ENCODE measurements at places on chromosomes 11 and 22.

DNA sequence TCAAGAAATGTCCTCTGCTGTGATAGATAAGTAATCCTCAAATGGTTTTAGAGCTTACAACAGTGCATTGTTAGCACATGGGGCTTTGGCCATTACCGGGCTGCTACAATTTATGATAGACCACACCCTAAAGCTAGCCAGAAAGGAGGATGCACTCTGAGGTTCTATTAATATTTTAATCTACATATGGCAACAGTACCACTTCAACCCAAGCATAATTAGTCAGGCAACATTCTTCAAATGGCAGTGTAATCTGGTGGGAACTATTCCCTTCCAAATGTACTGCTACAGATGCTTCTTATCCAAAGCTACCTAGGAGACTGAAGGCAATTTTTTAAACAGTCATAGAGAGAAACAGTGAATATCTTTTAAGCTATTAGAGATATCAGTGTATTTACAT lies 697.6 kb downstream of the KCNA4 start:
- DNase-seq: no peak

DNA sequence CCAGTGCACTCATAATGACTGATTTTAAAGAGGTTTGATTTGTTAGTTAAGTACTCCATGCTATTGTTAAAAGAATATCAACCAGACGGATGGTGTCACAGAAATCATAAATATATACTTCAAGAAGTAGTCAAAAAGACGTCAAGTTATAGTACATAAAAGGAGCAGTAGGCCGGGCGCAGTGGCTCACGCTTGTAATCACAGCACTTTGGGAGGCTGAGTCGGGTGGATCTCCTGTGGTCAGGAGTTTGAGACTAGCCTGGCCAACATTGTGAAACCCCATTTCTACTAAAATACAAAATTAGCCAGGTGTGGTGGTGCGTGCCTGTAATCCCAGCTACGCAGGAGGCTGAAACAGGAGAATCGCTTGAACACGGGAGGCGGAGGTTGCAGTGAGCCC lies 721.7 kb downstream of the JRKL start:
- no peak for DNase-seq

- no peak for DNase-seq
These were observed 33.3 kb upstream of the KCNJ11 start for GRCh38 chr11:17421781-17422180.

DNA sequence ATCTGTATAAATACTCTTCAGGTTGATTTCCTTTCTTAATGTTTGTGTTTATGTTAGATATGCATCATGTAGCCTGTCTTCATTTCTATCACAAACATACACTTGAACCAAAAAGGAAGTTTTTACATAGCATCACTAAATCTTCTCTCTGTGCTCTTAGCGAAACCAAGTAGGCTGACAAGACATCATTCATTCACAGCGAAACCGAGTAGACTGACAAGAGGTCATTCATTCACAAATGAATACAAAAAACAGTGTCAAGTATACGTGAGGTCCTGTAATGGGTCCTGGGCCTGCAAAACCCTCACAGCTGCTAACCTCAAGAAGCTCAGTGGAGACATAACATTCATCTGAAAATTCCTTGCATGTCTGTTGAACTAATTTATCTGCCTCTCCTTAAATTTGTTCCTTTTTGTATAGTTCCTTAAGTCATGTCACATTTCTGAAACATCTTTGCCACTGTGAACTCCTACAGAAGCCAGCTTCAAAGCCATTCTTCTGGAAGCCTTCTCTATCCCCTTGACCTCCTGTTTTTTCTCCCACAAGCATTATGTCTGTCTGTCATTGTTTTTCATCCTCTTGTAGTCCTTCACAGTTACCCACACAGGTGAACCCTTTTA lies 9.8 kb upstream of the HBE1 start:
- no peak for DNase-seq

DNA sequence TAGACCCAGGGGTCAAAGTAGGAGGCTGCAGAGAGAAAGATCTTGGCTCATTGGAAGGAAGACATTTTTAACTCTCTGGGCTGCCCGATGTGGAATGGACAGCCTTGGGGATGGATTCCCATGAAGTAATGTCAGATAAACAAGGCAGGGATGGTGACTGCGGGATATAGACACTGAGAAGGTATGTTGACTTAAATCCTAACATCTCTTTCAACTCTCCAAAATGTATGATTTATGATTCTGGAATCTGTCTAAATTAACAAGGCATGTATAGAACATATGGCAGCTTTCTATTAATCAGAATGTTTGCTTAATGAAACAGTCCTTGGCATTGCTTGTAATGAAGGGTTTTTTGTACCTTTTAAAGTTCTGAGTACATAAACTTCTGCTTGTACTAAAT lies 56.1 kb upstream of the VSTM5 start:
- no peak for DNase-seq

- no peak for DNase-seq
These were observed 47.7 kb downstream of the OTOG start for GRCh38 chr11:17594686-17595192.

- DNase-seq: no peak
These were observed 626 bp upstream of the F2 start for GRCh38 chr11:46718155-46719019.

GRCh38 chr11:37092487-37092886 lies 494.5 kb upstream of the RAG2 start:
- DNase-seq: no peak

DNA sequence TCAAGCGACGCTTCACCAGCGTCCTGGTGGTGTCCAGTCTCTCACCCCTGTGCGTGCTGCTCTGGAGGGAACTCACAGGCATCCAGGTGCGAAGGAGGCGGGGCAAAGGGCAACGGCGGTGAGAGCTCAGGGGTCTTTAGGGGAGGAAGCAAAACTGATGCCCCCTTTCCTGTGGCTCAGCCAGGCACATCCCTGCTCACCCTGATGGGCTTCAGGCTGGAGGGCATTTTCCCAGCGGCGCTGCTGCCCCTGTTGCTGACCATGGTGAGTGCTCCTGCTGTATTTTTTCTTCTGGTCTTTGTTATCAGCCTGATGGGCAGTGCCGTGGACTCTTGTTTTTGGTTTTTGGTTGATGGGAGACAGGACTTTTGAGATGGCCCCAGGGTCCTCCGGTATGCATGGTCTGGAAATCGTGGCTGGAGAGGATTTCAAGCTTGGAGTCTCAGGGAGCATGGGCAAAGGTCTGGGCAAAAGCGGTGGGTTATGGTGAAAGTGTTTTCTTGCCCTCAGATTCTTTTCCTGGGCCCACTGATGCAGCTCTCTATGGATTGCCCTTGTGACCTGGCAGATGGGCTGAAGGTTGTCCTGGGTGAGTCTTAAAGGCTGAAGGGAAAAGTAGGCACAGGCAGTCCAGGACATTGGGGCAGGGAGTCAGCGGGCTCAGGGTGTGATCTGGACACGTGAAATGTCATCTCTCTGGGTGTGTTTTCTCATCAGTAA lies 695 bp downstream of the RCE1 start:
- no peak for DNase-seq

GRCh38 chr11:10540546-10540914 lies 457 bp downstream of the RNF141 start:
- DNase-seq: peak; percentile 40

- DNase-seq: no peak
These were observed 33.9 kb downstream of the ANO1 start for GRCh38 chr11:70112017-70112434.

GRCh38 chr11:107044503-107044902 lies 26.2 kb upstream of the GUCY1A2 start:
- no peak for DNase-seq

GRCh38 chr11:21105196-21105917 lies 436.0 kb downstream of the NELL1 start:
- no peak for DNase-seq

- DNase-seq: no peak
These were observed 32.6 kb downstream of the KREMEN1 start for GRCh38 chr22:29105468-29105867.

DNA sequence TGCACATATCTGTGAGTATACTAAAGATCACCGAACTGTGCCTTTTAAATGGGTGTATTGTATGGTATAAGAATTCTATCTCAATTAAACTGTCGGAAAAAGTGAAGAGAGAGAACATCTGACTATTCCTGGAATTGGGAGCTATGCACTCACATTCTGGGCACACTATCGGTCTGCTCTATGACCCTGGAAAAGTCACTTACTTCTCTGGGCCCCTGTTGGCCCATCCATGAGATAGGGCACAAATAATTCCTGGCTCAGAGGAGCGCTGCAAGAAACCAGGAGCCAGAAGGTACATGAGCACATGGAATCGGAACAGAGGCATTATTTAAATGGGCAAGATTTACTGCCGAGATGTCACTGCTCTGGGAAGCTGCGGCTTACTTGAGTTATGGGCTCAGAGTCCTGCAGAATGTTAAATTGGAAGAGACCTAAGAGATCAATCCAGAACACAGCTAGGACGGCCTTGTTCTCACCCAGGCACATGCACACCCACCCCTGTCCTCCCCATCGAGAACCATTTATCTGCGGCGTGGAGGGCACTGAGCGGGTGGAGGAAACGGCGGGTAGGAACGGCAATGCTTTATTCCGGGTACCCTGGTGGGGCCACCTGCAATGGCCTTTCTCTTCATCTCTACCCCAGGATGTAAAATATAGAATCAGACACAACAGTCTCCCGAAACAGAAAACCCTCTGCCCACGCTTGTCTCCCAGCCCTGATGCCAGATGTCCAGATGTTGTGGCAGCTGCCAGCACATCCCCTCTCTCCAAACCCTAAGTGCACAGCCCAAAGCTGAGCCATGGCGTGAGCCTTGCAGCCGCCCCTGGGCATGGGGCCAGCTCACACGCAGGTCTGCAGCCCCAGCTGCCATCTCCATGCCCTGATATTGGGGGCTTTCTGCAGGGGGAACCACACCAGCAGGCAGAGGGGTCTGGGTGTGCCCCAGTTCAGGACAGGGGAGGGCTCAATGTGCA lies 142.4 kb downstream of the DSCAML1 start:
- no peak for DNase-seq

- no peak for DNase-seq
These were observed 26.5 kb downstream of the LHFPL7 start for GRCh38 chr22:24920029-24920428.

GRCh38 chr11:71218789-71219499 lies 33.4 kb downstream of the SHANK2 start:
- no peak for DNase-seq

- no peak for DNase-seq
These were observed 20.2 kb downstream of the MYBPC3 start for GRCh38 chr11:47332303-47332711.

DNA sequence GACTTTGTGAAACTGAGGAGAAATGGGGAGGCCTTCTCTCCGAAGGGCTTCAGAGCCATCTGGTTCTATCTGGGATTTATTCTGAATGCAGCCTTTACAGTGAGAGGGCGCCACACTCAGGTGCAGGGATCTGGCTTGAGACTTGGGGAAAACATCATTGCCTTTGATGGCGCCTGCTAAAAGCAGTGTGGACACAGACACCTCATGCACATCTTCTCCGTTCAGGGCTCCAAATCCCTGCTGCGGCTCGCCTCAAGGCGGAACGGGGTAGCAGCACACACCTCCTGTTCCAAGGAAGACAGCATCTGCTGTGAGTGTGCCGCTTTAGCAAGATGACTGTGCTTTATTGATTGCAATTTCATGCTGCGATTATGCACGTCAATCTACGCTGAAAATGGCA lies 37.1 kb upstream of the OLFML1 start:
- no peak for DNase-seq

DNA sequence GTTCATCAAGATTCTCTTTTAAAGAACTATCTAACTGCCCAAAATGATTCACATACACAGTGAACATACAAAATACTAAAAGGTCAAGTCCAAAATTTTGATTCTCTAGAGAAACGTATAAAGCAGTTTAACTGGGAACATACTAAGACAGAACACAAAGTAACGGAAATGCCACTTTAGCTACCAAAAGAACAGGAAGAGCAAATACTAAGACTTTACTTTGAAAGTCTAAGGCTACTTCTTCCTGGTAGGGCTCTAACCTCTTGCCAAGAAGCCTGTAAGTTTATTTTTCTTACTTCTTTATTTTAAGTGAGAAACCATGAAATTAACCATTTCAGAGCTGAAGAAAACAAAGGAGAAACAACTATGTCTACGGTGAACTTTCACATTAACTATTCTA lies 6.2 kb downstream of the PICALM start:
- no peak for DNase-seq

DNA sequence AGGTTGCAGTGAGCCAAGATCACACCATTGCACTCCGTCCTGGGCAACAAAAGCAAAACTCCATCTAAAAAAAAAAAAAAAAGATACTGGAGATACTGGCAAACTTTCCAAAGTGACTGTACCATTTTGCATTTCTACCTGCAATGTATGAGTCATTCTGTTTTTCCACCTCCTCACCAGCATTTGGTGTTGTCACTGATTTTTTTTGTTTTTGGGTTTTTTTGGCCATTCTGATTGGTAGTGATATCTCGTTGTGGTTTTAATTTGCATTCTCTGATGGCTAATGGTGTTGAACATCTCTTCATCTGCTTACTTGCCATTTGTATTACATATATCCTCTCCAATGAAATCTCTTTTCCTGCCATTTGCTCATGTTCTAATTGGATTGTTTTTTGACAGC lies 12.0 kb upstream of the RBX1 start:
- DNase-seq: no peak

GRCh38 chr11:22900764-22901486 lies 40.7 kb upstream of the CCDC179 start:
- DNase-seq: no peak

DNA sequence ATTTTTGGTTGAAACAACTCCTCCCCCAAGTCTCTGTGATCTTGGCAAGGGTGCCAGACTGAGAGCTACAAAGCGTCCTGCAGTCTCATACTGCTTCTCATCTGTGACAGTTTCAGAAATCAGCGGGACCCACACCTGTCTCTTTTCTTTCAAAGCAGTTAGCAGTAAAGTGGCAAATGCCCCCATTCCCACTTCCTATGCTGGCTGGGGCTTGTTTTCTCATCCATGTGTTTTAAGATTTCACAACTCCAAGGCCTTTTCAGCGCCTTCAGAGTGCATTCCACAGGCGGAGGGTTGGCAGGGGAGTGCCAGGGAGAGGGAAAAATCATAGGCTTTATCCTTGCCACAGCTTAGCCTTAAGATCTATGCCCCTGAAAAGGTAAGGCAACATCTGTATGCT lies 493.5 kb downstream of the OPCML start:
- no peak for DNase-seq

- no peak for DNase-seq
These were observed 11.4 kb downstream of the SHANK3 start for GRCh38 chr22:50683994-50684371.

GRCh38 chr11:118827118-118827517 lies 36.2 kb upstream of the DDX6 start:
- DNase-seq: no peak
